ENCODE measurements at places on chromosomes 2 and 18. TPM values are rescaled to one million over a fixed set of nuclear protein-coding genes. Genes with fewer than 3 reads are reported as not detected.

Gene MYCN
- 0.38 TPM for total RNA-seq

DNA sequence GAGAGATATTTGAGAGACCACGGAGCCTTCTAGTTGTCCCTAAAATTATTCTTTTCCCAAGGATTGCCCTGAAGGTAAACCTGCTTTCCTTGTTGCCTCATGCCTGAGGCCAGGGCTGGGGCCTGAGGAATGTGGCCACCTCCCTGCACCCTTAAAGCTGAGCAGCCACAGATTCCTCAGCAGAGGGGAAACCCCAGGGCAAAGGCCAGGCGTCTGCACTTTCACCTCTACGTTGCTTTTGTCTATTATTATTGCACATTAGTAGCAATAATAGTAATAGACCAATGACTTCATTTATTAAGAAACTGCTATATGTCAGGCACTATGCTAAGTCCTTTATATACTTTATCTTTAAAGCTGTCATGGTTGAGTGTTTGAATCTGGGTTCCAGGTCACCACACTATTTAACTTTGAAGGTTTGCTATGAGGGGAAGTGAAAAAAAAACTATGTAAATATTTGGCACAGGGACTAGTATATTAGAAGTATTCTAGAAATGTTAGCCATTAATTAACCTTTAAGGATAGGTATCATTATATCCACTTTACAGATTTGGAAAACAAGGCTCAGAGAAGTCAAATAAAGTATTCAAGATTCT, 104.2 kb downstream of the LRRC30 start:
- no peaks in the 10 kb centered on the region for H3K4me1 ChIP-seq
- H3K36me3 ChIP-seq: no peaks in the 10 kb centered on the region
- no peak for DNase-seq
- no peaks in the 10 kb centered on the region for H3K27me3 ChIP-seq
- no peak overlapping the region for H3K4me3 ChIP-seq

GRCh38 chr2:64492272-64492671, 31.9 kb upstream of the AFTPH start:
- no peak overlapping the region for H3K27ac ChIP-seq
- H3K27me3 ChIP-seq: peaks cover 5% of the 10 kb centered on the region
- H3K36me3 ChIP-seq: no peaks in the 10 kb centered on the region
- no peak for DNase-seq
- H3K4me3 ChIP-seq: no peak overlapping the region

DNA sequence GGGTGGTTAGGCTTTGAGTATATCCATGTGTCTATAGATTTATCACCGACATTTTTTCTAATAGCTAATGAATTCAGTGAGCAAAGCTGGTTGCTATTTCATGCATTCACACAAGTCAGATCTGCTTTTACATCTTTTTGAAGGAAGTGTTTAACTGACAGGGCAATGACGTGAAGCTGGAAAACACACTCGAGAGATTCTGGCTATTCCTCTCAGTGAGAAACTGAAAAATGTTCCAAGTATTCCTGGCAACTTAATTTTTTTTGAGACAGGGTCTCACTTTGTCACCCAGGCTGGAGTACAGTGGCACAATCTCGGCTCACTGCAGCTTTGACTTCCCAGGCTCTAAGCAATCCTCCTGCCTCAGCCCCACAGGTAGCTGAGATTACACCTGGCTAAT, 21.2 kb downstream of the RNF138 start:
- no peak overlapping the region for H3K27ac ChIP-seq
- H3K36me3 ChIP-seq: peaks cover 51% of the 10 kb centered on the region
- H3K27me3 ChIP-seq: no peaks in the 10 kb centered on the region
- no peak for DNase-seq
- H3K4me3 ChIP-seq: no peak overlapping the region
- no peaks in the 10 kb centered on the region for H3K4me1 ChIP-seq

DNA sequence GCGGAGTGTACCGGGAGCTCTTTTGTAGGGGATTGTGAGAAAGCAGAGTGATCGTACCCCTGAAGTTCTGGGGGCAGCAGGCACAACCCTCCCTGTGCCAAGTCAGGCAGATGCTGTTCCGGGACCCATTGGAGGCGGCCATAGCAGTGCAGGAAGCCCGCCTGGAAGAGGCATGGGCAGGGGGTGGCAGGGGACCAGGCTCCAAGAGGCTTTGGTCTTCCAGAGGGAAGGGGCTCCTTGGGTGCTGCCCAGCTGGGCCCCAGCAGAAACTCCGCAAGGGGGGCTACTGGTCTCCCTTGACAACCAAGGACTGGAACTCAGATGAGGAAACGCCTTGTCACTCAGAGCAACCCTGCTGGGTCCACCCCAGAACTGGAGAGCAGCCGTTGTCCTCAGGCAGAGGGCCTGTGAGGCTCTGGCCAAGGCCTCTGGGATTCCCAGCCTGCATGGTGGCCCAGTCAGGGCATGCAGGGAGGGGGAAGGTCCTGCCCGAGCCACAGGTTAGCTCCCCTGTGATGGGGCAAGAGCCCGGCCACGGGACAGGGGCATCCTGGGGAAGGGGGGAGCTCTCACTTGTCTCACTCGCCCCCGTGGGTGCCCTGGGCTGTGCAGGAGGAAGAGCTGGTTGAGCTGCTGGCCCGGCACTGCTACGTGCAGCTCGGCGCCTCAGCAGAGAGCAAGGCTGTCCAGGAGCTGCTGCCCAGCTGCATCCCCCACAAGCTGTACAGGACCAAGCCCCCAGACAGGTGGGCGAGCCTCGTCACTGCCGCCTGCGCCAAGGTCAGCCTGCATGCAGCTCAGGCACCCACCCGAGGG, 21.0 kb upstream of the GPR17 start:
- no peak for DNase-seq
- no peak overlapping the region for H3K4me3 ChIP-seq
- peaks cover 23% of the 10 kb centered on the region for H3K27me3 ChIP-seq
- no peaks in the 10 kb centered on the region for H3K36me3 ChIP-seq

DNA sequence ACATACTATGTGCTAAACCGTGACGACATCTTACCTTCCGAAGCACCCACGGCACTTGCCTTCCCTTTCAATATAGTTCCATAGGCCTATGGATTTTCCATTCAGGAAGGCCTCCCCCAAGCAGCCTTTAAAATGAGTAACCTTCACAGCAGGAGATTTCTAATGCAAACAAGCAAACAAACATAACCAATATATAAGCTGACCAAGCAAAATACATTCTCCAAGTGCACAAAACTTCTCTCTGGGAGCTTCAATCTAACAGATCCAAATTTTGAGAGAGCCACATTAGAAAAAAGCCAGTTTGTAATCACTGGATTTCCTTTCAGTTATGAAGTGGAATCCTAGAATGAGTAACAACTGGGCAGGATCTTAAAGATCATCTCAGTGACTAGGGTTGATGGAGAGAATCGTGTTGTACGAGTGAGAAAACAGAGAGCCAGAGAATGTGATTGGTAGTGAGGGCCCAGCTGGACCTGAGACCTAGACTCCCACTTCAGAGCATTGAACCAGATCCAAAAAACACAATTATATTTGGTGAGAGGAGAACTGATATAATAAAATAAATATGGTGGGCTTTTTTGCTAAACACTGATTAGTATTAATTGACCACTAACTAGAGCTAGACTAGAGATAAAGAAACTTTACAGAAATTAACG, 145.6 kb downstream of the LAMA1 start:
- H3K27me3 ChIP-seq: peaks cover 6% of the 10 kb centered on the region
- H3K36me3 ChIP-seq: no peaks in the 10 kb centered on the region
- no peak overlapping the region for H3K27ac ChIP-seq
- H3K4me3 ChIP-seq: no peak overlapping the region
- H3K4me1 ChIP-seq: no peaks in the 10 kb centered on the region

Gene HOXD12
- not detected for total RNA-seq

Data from left ventricle myocardium inferior (tissue), 1 donor.